T47D (cell line): ENCODE measurements at places on chromosomes 7 and 10.
A peak's percentile ranks its signal among the peaks of the same experiment; 100 is the strongest.

- no peak for DNase-seq
Observed at GRCh38 chr7:72706521-72706920, 121.5 kb downstream of the TYW1B start.

DNA sequence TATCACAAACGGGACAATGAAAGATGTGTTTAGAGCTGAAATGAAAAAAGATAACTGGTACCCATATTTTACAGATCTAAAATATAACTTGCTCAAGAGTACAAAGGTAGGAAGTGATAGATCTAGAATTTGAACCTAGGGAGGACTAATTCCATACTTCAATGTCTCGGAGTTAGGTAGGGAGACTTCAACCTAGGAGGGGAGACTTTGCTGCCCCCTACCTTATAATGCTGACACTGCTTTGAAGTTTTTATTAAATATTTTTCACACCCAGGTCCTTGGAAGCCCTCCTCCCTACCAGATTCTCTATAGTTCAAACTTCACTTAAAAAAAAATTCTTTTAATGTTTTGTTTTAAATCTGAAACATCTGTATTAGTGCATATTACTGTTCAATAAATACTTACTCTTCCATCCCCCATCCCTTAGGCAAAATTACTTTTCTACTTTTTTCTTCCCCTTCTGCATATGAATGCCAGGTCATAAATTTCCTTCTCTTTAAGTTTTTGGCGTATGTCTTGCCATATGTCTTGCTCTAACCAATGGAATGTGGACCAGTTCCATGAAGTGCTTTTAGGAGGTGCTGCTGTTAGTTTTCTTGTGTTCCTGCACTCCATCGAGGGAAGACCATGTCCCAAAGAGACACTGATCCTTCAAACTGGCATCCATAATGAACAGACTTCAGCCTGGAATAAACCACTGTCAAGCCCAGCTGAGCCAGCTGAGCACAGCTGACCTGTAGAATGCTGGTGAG, 57.8 kb downstream of the MICU1 start:
- DNase-seq, result no peak

GRCh38 chr10:85149766-85150165, 821.4 kb downstream of the CCSER2 start:
- no peak for DNase-seq

DNA sequence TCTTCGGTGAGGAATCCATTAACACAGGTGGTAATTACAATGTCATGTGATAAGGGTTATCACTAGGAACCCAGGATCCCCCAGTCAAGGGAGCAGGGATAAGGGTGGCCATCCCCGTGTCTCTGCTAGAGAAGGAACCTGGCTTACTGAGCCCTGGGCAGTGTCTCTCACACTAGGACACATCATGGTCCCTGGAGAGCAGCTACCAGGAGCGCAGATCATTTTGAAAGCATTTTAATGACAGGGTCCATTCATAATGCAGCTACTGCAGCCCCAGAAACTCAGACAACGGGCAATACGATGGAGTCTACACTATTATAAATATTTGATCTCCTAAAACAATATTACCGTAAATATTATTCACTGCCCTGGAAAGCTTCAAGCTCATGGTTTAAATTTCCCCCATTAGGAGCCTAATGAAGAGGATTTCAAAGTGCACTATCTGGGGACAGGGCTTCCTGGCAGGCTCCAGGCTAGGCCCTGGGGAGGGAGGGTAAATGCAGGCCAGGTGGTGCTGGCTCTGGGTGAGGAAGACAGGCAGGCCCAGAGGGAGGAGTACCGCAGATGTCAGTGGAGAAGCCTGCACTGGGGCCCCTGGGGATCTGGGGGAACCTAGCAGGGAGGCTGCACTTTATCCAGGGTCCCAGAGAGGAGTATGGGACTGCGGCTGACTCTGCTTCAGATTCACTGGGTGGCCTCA, 52.6 kb upstream of the LOXL4 start:
- no peak for DNase-seq

DNA sequence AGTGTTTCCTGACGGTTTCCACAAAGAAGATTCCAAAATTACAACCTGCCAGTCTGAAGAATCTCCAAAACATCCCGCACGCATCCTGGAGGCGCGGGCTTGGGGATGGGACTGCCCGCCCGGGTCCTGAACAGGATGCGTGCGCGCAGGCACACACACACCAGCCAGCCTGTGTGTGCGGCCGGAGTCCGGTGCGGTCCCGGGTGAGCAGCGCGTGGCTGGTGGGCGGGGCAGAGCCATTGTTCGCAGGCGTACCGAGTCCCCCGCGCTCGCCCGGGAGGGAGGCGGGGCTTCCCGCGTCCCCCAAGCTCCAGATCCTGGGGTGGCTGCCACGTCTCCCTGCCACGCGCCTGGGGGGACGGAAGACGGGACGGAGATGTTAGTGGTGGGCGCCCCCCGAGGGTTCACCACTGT, 675 bp upstream of the SCD start:
- no peak for DNase-seq

- DNase-seq, result no peak
Observed at GRCh38 chr7:100914208-100914878, 18.7 kb upstream of the ACHE start.

DNA sequence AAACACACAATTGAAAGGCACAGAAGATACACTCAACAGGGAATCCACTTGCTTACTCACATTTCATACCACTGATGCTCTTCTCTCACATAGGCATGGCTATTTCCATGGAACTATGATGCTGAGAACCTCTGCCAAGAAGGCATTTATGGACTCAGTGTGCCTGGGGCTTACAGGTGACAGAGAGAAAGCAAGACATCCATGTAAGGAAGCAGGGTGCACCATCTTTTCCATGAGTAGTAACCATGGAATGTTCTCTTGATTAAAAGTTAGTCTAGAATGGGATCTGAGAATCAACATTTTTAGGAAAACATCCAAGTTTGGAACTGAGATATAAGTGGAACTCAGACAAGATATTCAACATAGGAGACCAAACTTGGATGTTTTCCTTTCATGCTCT, 52.5 kb upstream of the MACC1 start:
- DNase-seq, result no peak

DNA sequence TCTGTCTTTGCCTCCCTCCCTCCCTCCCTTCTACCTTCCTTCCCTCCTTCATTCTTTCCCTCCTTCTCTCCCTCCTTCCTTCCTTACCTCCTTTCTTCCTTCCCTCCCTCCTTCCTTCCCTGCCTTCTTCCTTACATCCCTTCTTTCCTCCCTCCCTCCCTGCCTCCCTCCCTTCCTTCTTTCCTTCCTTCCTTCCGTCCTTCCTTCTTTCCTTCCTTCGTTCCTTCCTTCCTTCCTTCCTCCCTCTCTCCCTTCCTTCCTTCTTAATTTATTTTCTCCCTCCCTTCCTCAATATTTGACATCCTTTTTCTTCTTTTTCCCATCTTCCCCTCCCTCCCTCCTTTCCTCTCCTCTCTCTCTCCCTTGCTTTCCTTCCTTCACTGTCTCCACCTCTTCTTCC, 301.8 kb downstream of the GATA3 start:
- no peak for DNase-seq

GRCh38 chr7:7584653-7585052, 18.0 kb downstream of the MIOS start:
- no peak for DNase-seq

- DNase-seq, result no peak
Observed at GRCh38 chr10:95964756-95965155, 57.0 kb downstream of the CC2D2B start.

GRCh38 chr7:67619175-67619574, 622.5 kb downstream of the TYW1 start:
- DNase-seq, result peak; percentile 23

DNA sequence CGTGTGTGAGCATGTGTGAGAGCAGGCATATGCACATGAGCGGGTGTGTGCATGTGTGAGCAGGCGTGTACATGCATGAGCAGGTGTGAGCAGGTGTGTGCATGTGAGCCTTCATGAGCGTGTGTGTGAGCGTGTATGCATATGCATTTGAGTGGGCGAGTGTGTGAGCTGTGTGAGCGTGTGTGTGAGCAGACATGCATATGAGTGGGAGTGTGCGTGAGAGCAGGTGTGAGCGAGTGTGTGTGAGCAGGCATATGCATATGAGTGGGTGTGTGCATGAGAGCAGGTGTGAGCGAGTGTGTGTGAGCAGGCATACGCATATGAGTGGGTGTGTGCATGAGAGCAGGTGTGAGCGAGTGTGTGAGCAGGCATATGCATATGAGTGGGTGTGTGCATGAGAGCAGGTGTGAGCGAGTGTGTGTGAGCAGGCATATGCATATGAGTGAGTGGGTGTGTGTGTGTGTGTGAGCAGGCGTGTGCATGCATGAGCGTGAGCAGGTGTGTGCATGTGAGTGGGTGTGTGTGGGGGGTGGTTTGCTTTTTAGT, 30.7 kb downstream of the NKX6-2 start:
- DNase-seq, result no peak

DNA sequence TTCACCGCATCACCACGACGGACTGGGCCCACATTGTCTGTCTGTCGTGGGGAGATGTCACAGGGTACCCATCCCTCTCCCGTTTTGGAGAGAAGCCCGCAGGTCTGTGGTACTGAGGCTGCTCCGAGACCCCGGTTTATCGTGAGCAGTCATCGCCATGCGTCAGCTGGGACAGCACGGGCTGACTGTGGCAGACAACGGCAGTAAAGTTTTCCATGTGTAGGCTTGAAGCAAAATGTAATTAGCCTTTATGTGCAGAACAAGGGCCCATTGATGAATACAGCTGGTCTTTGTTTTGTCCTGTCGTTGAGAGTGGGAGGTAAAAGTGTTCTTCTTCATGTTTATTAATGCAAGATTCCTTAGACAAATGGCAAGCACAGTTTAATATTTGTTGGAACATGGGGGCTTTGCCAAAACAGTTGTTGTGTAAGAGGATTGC, 167.4 kb upstream of the SH2B2 start:
- DNase-seq, result no peak

DNA sequence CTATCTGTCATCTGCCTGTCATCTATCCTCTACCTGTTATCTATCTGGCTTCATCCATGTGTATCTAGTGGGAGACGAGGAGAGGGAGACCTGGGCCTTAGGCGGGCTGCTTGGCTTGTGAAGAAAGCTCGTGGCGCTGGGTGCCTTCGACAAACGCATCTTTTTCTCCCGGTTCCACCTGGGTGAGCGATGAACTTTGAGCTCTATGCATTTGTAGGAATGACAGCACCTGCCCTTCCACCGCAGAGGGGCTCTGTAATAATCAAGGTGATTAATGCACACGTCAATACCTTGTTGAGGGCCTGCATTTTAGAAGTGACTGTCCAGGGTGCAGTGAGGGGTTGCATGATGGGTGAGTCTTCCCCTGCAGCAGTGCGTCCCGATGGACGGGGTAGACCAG, 2.6 kb upstream of the VIPR2 start:
- no peak for DNase-seq

GRCh38 chr7:78828317-78828716, 625.1 kb downstream of the MAGI2 start:
- no peak for DNase-seq

DNA sequence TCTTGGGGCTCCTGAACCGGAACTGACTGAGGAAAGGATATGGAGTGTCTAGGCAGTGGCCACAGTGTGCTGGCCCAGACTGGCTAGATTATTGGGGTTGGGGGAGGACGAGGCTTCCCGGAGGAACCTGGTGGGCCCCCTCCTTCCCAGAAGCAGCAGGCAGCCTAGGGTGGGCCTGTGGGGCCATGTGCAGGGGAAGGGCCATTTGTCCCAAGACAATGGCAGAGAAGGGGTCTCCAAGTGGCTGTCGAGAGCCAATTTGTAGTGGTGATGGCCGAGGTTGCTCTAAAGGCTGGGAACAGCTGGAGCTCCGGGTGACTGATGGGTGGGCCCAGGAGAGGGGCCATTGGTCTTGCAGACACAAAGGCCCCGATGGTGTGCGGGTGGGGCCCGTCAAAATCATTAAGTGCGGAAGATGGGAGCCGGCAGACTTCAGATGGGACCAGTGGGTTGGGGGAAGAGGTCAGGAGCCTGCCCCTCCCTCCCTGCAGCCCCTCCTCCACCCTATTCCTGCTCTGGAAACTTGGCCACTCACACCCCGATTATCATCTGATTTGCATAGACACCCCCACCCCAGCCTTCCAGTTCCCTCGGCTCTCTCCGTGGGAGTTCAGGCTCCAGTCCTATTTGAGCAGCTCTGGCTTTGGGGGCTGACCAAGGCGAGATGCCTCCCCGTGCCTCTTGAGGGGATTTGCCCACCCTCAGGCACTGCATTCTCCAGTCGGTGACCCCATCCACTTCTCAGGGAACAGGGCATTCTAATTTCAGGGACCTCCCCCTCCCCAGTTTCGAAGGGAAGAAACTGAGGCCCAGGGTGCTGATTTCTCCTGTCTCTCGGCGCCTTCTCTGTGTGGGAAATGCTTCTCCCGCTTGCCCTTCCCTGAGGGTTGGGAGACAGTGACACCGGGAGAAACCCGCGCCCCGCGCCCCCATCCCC, 36.0 kb upstream of the PAX2 start:
- DNase-seq, result no peak

DNA sequence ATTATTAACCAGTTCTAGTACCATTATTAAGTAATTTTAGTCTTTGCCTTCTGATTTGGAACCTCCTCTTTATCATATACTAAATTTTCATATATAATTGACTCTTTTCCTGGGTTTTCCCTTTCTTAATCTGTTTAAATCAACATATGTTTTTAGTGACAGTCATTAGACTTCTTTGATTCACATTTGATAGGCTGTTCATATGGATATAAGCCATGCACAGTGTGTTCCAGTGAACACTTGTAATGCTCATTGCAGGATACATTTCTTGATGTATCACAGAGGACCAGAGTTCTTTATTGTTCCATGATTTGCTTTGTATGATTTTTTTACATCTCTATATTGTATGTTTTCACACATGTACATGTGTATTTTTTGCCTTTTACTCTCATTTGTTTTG, 114.0 kb downstream of the MLLT10 start:
- no peak for DNase-seq

GRCh38 chr7:15837306-15837950, 150.9 kb upstream of the MEOX2 start:
- DNase-seq, result no peak

DNA sequence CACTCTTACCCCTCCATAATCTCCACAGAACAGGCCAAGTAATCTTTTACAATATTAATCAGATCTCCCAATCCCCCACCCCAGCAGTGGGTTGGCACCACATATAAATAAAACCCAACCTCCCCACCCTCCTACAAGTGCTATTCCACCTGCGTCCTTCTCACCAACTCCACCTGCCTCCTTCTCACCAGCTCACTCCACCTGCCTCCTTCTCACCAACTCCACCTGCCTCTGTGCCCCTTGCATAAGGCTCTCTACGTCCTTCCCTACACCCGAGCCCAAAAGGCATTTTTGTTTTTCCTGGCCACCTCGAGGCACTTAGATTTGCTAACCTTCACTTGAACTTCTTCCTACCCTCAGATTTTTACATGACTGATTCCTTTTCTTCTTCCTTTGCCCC, 89.7 kb downstream of the ATE1 start:
- DNase-seq, result no peak

- no peak for DNase-seq
Observed at GRCh38 chr10:102313221-102313896, 68.0 kb downstream of the GBF1 start.

DNA sequence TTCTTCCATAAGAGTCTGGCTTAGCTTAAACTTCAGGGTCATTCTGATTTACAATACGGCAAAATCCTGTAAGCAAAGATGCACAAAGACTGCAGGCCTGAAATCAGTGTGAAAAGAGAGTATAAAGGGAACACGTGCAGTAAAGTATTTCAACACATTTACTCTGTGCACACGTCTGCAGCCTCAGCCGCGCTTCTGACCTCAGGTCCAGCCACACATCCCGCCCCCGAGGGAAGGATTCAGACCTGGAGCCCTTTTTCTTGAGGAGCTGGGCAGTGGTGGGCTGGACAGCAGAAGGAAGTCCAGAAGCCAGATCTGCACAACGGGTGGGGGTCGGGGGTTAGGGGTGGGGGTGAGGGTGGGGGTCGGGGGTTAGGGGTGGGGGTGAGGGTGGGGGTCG, 58.9 kb upstream of the FAM20C start:
- no peak for DNase-seq

GRCh38 chr7:74275401-74275881, 13.8 kb upstream of the CLIP2 start:
- DNase-seq, result peak; percentile 55
